GDM1 (cell line): ENCODE measurements at places on chromosomes 16 and 17.

DNA sequence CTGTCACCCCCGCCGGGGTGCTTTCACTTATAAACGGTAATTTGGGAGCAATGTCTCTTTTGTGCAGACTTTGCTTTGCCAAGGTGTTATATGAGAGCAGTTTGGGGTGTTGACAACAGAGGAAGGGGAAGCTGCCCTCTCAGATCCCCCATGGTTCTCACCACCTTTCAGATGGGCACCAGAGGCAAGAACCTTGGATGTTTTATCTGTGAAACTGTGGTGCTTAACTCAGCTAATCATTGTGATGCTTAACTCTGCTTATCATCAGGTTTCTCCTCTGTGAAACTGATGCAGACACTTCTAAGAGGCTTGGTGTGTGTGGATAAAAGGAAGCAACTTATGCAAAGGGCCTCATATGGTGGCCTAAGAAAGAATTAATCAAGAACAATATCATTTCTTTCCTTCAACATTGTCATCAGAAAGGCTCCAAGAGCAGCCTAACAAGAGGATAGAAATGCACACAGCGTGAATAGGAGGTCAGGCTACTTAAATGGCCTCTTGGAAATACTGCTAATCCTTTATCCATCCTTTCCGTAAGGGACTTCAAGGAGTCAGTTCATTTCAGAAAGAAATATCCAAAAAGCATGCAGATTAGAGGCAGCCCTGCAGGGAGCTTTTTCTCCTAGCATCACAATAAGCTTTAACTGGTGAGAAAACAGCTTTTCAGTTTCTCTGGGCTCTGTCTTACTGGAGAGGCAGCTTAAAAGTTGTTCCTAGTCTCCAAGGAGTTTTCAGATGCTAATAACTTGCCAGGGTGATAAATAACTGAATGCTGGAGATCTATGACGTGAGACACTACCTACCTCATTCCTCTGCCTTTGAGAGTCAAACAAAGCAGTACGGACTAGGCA, 55.1 kb upstream of the CLEC3A start:
- no peak for DNase-seq

GRCh38 chr16:57066625-57067024, 25.8 kb upstream of the CPNE2 start:
- no peak for DNase-seq

- no peak for DNase-seq
Measured at GRCh38 chr16:55872130-55872529, 3.0 kb downstream of the CES5A start.

DNA sequence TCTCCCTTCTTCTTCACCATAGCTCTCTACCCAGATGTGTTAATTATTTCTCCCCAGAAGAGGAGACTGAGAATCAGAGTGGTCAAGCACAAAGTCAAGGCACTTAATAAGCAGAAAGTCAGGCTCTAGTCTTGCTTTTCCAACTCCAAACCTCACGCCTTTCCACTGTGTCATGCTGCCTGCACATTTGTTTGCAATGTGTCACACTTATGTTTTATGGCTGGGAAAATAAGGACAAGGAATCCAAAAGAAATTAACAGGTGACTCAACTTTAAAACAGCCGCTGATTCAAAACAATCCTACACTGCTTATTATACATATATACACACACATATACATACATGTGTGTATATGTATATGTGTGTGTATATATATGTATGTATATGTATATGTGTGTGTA, 255.7 kb upstream of the DYNLRB2 start:
- DNase-seq = no peak

- DNase-seq = no peak
Measured at GRCh38 chr16:55543472-55543871, 23.0 kb upstream of the CAPNS2 start.

DNA sequence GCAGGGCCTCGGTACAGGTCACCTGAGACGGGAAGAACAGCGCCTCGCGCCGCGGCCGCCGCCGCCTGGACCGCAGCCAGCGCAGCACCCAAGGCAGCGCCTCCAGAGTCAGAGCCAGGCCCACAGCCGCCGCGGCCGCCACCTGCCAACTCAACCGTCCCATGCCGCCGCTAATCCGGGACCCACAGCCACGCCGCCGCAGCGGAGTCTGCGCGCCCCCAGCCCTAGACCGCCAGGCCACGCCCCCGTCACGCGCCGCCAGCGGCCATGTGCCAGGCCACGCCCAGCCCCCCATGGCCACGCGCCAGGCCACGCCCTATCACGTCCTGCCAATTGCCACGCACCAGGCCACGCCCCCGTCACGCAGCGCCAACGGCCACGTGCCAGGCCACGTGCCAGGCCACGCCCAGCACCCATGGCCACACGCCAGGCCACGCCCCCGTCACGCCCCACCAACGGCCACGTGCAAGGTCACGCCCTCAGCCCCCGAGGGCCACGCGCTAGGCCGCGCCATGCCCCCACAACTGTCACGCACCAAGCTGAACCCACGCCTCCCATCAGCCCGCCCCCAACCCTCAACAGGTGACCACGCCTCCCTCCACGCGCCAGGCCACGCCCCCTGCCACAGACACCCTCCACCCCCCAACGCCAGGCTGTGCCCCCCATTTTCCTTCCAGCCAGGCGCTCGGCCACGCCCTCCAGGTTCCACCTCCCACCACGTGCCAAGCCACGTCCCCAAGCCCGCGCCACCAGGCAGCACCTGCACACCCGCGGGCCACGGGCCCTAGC, at the start of gene PLD6:
Gene PLD6 (minus strand): TSS at position 210 of the 789 bp plus-strand sequence. CDS start 47 bp downstream, at position 163.
- DNase-seq = peak; percentile 64

DNA sequence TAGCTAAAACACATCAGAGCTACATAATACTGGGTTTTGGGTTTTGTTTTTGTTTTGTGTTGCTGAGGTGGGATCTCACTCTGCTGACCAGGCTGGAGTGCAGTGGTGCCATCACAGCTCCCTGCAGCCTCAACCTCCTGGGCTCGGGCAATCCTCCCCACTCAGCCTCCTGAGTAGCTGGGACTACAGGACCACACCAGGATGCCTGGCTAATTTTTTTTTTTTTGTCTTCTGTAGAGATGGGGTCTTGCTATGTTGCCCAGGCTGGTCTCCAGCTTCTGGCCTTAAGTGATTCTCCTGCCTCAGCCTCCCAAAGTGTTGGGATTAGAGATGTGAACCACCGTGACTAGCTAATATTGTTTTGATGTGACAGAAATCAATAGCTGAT, 6.2 kb downstream of the MEAK7 start:
- DNase-seq = no peak

GRCh38 chr16:57709663-57710062, 15.1 kb downstream of the DRC7 start:
- no peak for DNase-seq

- DNase-seq = no peak
Measured at GRCh38 chr16:66741169-66741900, 10.1 kb downstream of the DYNC1LI2 start.
